ENCODE measurements at places on chromosomes 1 and 21. TPM values are rescaled to one million over a fixed set of nuclear protein-coding genes. Genes with fewer than 3 reads are reported as not detected.

KRTAP21-2 gene
- polyA plus RNA-seq = not detected

LRRC39 gene
- 1.6 TPM for polyA plus RNA-seq

RNU1-3 gene
- polyA plus RNA-seq = not detected

BGLAP gene
- polyA plus RNA-seq = 1.0 TPM

SRRM1 gene
- polyA plus RNA-seq = 174 TPM

GRCh38 chr1:220702733-220703270 lies 12.6 kb downstream of the C1orf115 start:
- no peak for DNase-seq

- no peak for DNase-seq
Observed at GRCh38 chr21:25550352-25551120, 56.7 kb downstream of the MRPL39 start.

DNA sequence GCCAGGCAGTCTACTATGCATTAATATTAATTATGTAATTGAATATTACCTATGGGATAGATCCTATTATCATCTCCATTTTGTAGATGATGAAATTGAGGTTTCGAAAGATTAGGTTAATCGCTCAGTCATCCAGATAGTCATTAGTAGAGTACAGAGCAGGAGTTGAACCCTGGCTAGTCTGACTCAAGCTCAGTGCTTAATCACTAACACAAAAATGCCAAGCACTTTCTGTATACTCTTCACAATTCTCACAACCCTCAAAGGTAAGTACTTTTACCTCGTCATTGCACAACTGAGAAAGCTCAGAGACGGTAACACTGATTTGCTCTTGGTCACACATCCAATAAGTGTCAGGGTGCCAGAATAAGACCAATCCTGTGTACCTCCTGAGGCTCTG lies 280.2 kb upstream of the PLXNA2 start:
- no peak for DNase-seq

- no peak for DNase-seq
Observed at GRCh38 chr1:66247415-66248208, 286.3 kb upstream of the SGIP1 start.

DNA sequence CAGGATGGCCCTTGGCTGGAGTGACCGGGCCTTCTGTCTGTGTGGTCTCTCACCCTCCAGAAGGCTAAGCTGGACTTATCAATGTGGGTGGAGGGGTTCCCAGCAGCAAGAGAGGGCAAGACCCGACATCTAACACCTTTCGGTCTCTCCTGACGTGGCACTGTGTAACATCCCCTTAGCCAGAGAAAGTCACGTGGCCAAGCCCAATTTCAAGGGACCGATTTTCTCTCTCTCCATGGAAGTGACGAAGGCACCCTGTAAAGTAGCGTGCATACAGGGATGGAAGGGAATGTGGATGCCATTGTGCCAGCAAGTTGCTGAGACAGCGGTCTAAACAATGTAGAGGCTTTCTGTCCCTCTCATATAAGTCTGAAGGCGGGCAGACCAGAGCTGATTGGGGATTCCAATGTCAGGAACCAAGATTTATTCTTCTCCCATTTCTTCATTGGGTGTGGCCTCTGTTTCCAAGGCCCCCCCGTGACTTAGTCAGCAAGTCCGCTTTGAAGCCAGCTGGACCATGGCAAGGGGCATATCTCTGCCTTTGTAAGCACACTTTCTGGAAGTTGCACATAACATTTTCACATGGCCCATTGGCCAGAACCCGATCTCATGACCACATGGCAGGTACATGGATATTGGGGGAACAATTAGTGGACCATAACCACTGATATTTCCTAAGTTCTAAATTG lies 12.5 kb downstream of the MX1 start:
- no peak for DNase-seq

- no peak for DNase-seq
Observed at GRCh38 chr1:116737855-116738321, 16.3 kb upstream of the CD2 start.

GRCh38 chr1:14955976-14956375 lies 197.6 kb upstream of the TMEM51 start:
- DNase-seq = no peak

DNA sequence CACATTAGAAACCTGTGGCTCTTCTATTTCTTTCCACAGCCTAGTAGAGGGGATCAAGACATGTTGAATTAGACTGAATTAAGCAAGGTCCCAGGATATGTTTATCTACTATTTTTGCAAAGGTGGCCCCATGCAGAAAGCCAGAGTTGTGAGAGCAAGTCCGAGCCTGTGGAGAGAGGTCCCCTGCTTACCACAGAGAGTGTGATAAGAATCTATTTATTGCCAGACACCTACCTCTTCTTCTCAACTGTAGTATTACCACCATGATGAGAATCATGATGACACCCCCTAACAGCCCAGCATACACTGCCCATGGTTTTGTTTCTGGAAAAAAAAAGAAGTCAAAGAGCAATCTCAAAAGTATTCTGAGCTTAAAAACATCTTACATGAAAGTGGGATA lies 23.0 kb downstream of the SLAMF1 start:
- DNase-seq = no peak

DNA sequence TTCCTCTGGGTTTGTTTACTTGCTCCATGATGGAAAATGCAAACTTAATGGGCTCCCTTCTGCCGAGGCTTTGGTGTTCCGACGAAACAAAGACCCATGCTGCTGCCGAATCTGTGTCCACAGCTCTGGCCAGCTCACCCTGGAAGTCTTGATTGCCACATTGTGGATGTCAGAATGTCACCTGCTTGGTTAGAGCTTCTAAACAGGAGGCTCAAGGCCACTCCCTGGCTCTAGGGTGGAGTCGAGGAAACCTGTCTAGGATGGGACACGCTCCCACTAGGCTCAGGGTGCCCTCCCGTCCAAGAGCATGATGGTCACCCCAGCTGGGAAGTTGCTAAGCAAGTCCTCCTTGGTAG lies 279.3 kb upstream of the VAMP3 start:
- DNase-seq = no peak

- DNase-seq = no peak
Observed at GRCh38 chr1:78894811-78895210, 111.7 kb downstream of the ADGRL4 start.

Measured in left renal cortex interstitium (tissue), 4 donors.